Inflammatory macrophage (primary cell): ENCODE measurements at places on chromosomes 13 and 19.

GRCh38 chr13:50448535-50448998 is 394.9 kb downstream of the DLEU7 start:
- no peak for DNase-seq

DNA sequence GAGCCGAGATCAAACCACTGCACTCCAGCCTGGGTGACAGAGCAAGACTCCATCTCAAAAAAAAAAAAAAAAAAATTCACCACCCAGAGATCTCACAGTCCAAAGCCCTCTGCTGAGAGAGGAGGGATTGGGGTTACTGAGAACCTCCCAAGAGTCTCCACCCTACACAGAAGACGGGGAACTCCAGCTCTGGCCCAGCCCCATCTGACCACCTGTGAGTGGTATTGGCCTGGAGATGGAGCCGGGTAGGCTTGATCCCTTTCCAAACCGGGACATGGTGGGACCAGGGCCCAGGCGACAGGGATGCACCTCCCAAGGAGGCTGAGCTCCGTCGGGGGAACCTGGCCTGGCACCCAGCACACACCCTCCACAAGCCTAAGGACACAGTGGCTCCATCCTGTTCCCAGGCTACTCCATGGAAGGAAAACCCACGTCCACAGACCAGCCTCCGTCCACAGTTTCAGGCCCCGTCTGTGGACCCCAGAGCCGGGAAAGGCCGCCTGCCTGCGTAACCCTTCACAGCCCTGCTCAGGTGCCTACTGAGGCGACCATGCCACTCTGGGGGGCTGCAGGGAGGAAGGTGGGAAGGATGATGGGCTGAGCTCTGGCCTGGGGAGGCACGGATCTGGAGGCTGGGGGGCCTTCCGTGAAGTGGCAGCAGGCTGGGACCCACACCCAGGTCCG is 1.8 kb downstream of the TMEM259 start:
- DNase-seq, result no peak

DNA sequence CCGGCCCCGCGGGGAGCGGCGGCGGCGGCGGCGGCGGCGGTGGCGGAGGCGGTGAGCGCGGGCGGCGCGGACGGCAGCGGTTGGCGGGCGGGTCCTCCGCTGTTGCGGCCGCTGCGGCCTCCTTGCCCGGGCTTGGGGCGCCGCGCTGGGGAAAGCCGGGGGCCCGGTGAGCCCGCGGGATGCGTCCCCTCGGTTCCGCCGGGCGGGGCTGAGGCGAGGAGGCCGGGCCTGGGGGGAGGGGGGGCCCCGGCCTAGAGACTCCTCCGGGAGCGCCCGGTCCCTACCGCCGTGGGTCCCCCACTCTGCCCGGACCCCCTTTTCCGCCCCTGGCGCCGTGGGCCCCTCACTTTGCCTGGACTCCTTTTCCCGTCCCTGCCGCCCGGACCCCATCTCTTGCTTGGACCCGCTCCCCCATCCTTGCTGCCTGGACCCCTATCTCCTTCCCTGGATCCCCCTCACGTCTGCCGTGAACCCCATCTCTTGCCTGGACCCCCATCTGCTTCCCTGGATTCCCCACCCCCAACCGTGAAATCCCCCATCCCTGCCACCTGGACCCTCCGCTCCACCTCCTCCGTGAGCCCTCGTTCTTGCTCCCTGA is 28.6 kb upstream of the NDUFS7 start:
- DNase-seq, result no peak

- DNase-seq, result no peak
Observed at GRCh38 chr13:50303963-50304721, 288.9 kb downstream of the KCNRG start.

DNA sequence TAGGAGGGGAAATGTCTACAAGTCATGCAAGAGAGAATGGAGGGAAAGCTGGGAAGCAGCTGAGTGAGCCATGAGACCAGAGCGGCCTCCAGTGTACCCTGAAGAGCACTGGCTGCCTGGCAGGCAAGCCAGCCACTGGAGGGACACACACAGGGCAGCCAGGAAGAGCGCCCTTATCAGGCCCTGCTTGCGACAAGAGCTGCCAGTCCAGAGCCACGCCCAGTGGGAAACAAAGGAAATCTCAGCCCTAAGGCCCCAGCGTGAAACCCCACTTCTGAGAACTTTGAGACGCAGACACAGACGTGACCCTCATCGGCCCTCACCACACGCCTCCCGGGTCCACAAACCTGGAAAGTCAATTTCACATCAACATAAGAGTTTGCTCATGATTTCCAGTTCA is 105.0 kb downstream of the STK24 start:
- DNase-seq, result no peak

GRCh38 chr13:41700790-41701310 is 243.5 kb downstream of the RGCC start:
- DNase-seq, result no peak
